ENCODE measurements at places on chromosomes 3 and 15.
A peak's percentile ranks its signal among the peaks of the same experiment; 100 is the strongest.

DNA sequence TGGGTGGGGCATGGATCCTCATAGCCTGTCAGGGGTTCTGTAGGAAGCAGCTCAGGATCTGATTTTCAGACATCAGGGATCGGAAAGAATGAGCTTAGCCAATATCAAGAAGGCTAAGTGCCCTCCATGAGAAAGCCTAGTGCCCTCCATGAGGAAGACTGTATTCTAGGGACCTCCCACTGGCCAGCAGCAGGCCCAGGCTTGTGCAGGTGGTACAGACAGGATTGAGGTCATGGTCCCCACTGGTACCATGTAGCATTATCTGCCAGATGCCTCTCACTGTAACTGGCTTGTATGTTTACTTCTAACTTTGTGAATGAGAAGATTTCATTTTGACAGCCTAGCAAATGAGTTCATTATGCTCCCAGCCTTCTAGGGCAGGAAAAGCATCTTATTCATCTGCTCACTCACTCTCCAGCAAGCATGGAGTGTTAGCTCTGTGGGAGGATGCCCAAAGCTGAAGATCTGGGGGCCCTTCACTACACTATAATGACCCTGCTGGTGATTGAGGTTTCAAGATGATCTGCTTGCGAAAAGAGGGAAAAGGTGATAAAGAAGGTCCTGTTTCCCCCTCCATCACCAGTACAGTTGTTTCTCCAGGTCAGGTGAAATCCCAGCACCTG is 7.5 kb downstream of the EPHB1 start:
- no peak for DNase-seq

DNA sequence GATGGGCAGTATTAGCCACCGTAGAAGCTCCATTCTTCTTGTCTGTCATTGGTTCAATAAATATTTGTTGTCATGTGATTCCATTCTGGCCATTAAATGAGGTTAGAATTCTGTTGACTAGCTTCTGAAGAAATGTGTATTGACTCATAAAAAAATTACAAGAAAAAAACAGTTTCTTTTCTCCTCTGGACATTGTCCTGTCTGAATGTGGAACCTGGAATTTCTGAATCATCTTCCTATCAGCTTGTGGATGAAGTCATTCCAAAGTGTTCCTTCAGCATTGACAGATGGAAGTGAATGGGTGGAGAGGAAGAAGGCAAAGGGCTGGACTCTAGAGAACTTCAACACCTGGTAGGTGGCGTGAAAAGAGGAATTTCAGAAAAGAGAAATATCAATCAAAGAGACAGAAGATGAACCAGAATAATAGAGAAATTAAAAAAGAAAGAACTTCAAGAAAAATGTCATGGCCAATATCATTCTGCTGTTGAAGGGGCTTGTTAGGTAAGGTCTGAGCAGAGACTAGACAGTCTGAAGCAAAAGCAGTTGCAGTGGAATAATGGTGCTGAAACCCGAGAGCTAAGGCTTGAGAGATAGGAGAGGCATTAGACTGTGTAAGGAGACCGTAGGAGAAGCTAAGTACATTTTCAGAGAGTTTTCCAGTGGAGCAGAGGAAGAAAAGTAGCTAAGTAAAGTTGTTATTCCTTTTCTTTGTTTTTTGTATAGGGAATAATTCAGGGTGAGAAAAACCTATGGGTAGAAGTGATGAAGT is 806.6 kb downstream of the SQOR start:
- DNase-seq: no peak

GRCh38 chr3:120641696-120642246 is 40.3 kb downstream of the HGD start:
- DNase-seq: no peak

DNA sequence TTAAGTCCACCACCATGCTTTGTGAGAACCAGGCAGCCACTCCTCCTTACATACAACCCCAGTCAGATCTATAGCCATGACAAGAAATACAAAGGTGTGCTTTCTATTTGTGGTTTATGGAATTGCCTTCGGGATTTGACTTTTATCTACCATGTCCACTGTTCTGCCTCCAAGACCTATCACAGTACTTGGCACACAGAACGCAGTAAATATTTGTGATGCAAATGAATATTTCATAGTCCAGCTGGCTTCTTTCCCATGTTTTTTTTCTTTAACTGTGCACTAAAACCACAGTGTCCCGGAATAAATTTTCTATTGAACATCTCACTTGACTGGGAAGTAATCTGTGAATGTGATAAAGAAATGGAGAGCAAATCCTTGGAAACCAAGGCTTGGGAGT is 314.7 kb downstream of the RORA start:
- peak; percentile 16 for DNase-seq

GRCh38 chr3:140756240-140757016 is 78.6 kb downstream of the TRIM42 start:
- DNase-seq: no peak

- DNase-seq: peak; percentile 88
Observed at GRCh38 chr3:119891944-119892721, 110.2 kb downstream of the NR1I2 start.

DNA sequence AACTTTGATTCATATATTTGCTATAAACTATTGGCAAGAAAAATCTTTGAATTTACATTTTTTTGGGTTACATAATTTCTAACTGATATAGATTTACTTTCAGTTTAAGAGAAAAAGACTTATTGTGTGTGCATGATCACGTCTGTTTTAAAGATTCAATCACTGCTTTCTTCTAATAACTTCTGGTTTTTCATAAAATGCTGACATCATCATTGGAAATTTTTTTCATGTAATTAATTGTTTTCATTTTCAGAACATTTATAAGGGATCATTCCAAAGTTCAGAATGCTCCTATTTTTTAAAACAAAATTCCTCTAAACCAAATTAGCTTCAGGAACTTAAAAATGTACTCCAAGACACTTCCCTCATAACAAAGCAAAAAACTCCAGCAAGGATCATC is 500.7 kb upstream of the GBE1 start:
- no peak for DNase-seq

- no peak for DNase-seq
Observed at GRCh38 chr15:83794209-83794608, 140.3 kb downstream of the ADAMTSL3 start.
